ENCODE measurements at places on chromosomes 7 and 10. TPM values are rescaled to one million over a fixed set of nuclear protein-coding genes. Genes with fewer than 3 reads are reported as not detected.
A peak's percentile ranks its signal among the peaks of the same experiment; 100 is the strongest.

- H3K27ac ChIP-seq = no peak overlapping the region
- no peak for DNase-seq
- no peaks in the 10 kb centered on the region for H3K4me1 ChIP-seq
- H3K27me3 ChIP-seq = no peaks in the 10 kb centered on the region
- H3K36me3 ChIP-seq = peaks cover 13% of the 10 kb centered on the region
- H3K4me3 ChIP-seq = no peak overlapping the region
These were observed 48.0 kb downstream of the PUS7 start for GRCh38 chr7:105474045-105474444.

GRCh38 chr10:110918269-110918642 is 724 bp downstream of the BBIP1 start:
- H3K36me3 ChIP-seq = peaks cover 3% of the 10 kb centered on the region
- peak overlapping the region; percentile 70 for H3K4me3 ChIP-seq
- H3K27me3 ChIP-seq = no peaks in the 10 kb centered on the region
- peak; percentile 97 for DNase-seq
- H3K27ac ChIP-seq = peak overlapping the region; percentile 98

LRMDA gene
- total RNA-seq = 13.6 TPM

GNAT3 gene
- not detected for total RNA-seq

RET gene
- total RNA-seq = 3.2 TPM

Measured in stomach (tissue), 19 donors.